NCI-H524 (cell line): ENCODE measurements at places on chromosomes 6 and 20.

DNA sequence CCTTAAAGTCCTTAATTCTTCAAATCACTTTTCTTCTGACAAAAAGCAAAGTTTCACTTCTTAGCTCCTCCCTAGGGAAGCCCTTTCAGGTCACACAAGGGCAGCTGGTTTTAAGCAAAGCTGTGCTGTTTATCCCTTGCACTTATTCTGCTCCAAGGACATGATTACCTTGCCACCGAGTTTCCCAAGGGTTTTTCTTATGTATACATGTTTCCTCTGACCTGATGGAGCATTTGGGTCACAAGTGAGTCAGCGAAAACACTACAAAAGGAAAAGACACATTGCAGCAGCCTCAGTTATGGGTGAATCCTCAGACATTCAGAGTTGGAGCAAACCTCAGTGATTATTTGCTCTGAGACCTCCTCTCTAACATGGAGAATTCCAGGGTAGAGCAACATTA is 26.6 kb upstream of the ILRUN start:
- DNase-seq, result no peak

DNA sequence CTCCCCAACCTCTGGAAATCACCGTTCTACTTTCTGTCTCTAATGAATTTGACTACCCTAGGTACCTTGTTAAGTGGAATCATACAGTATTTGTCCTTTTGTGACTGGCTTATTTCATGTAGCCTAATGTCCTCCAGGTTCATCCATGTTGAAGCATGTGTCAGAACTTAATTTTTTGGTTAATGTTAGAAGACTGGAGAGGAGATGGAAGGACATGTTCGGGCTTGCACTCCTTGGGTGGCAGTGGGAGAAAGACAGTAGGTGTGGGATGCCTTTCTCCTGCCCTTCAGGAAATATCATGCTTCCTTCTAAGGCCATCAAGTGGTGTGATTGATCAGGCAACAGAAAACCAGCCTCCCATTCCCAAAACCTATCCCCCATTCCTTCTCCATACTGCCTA is 61.1 kb upstream of the RNF144B start:
- no peak for DNase-seq

DNA sequence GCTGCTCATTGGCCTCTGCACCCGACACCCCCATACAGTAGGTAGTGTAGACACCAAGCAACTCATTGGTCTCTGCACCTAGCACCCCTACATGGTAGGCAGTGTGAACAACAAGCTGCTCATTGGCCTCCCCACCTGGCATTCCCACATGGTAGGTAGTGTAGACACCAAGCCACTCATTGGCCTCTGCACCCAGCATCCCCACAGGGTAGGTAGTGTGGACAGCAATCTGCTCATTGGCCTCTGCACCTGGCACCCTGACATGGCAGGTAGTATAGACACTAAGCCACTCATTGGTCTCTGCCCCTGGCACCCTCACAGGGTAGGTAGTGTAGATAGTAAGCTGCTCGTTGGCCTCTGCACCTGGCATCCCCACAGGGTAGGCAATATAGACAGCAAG is 226.0 kb downstream of the SLC24A3 start:
- no peak for DNase-seq

GRCh38 chr6:169161572-169162167 is 92.0 kb downstream of the THBS2 start:
- no peak for DNase-seq

- DNase-seq, result no peak
Measured at GRCh38 chr6:30776390-30777154, 32.2 kb upstream of the IER3 start.

DNA sequence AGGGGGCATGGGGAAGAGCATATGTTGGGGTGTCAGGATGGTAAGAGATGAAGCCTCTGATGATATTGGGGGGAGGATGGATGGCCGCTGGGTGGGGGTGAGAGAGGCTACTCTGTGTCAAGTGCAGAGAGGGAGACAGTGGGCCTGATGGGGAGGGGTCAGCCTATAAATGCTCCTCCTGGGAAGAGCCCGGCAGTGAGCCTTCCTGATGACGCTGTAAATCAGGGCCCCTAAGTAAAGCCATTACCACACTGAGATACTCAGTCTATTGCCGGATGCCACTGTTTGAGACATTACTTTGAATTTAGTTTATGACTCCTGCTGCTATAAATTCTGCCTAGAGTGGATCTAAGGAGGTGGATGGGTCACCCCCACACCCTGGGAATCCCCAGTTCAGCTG is 28.1 kb downstream of the LRFN2 start:
- no peak for DNase-seq

GRCh38 chr20:48489046-48489463 is 338.7 kb downstream of the PREX1 start:
- DNase-seq, result no peak
